CD4-positive, alpha-beta T cell treated with Interleukin-15 for 4 hours (primary cell): ENCODE measurements at places on chromosomes 3 and 15.

GRCh38 chr15:85551221-85551832 is 170.9 kb downstream of the AKAP13 start:
- DNase-seq: no peak

DNA sequence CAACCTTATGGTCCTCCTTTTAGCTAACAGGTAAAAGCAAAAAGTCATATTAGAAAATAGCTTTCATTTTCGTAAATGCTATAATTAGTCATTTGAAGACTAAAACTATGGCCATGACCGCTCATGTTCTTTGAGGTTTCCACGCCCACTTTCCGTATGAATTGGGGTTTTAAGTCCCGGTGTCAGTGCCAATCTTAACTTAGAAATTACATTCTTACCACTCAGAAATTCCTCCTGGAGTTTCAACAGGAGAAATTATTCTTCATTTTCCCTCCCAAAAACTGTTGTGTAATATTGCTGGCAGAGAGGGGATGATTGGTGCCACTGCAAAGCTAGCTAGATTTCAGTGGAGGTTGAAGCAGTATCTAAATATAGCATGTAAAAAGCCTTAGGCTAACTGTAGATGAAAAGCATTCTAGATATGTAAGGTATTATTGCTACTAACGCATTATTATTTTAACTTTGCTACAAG is 71.0 kb upstream of the MDFIC2 start:
- no peak for DNase-seq

DNA sequence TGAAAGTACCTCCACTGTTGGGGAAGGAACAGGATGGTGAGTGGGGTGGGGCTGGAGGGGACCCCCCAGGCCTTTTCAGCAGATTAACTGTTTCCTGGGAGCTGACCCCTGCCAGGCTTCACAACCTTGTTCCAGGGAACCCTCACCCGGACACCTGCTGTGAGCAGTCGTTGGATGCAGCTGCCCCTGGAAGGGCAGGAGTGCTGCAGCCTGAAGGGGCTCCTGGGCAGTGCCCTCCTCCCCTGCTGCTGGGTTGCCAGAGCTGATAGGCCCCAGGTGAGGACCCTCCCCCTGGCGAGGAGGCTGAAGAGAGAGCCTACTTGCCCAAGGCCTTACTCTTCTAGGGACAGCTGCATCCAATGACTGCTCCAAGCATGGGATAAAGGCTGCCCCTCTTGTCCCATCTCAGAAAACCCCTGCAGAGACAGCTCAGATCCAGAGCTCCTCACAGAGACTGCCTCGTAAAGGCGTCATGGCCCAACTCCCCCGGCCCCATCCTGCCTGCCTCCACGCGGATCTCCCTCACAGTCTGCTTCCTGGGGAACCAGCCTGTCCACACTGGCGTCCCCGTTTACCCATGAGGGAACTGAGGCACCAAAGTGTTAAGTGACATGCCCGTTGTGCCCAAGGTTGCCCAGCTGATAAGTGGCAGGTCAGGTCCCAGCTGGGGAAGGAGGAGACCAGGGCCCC is 193.4 kb upstream of the LINGO1 start:
- DNase-seq: no peak

DNA sequence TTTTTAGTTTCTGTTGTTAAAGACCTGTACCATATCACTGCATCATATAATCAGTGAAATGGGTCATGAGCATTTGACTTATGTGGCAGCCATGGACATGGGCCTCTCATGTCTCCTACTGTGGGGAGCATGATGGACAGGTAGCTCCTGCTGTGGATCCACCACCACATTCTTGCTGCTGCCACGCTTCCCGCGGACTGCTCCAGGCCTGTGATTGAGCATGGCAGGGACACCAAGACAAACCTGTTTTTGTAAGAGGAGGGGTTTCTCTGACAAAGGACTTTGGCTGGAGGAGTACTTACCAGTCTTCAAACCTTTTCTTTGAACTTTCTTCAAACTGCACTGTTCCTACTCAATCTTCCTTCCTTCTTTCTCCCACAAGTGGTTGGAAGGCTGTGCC is 17.9 kb upstream of the P2RY14 start:
- no peak for DNase-seq

DNA sequence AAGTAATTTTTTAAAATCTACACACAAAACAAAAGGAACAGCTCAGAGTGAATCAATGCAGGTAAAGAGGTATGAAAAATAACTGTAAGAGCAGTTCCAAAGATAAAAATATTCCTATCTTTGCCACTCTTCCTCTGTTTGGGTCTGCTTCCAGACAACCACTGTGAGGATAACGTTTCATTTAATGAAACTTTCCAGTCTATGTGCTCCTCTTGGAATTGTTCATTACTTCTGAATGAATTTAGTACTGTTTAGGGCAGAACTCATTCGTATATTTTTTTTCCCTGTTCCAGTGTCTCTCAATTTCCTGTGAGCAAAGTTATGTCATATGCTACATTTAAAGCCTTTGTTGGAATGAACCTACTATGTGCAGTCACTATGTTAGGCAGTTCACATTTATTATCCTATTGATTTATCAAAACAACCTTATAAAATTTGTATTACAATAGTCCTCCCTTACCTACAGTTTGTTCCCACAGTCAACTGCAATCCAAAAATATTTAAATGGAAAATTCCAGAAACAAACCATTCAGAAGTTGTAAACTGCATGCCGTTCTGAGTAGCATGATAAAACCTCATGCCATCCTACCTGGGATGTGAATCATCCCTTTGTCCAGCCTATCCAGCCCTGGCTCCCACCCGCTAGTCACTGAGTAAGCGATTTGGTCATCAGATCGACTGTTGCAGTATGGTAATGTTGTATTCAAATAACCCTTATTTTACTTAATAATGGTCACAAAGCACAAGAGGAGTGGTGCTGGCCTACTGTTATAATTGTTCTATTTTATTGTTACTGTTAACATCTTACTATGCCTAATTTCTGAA is 98.1 kb downstream of the TMCC1 start:
- no peak for DNase-seq

DNA sequence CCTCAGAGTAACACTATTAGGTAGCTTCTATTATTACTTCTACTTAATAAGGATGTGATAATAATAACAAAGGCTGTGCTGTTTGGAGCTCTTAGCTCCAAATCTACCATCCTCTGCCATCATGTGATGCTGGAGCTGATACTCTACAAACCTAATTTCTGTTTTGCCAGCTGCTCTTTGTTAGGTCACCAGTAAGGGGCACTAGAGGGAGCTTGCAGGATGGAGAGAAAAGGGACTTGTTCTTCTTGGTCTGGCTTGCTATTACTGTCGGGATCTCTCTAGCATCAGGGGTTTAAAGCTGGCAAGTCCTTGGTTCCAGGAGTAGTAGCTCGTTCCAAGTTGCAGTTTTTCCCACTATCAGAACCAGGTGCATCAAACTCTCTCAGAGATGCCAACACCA is 194.9 kb upstream of the KBTBD8 start:
- DNase-seq: no peak

GRCh38 chr3:32208447-32208846 is 30.0 kb upstream of the CMTM8 start:
- no peak for DNase-seq

GRCh38 chr3:122351612-122352011 is 26.6 kb downstream of the CSTA start:
- DNase-seq: no peak

DNA sequence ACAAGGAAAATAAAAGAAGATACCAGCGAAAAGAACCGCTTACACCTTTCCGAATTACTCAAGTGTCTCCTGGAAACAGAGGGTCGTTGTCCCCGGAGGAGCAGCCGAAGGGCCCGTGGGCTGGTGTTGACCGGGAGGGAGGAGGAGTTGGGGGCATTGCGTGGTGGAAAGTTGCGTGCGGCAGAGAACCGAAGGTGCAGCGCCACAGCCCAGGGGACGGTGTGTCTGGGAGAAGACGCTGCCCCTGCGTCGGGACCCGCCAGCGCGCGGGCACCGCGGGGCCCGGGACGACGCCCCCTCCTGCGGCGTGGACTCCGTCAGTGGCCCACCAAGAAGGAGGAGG is 325 bp downstream of the ALCAM start:
- DNase-seq: peak; percentile 8

GRCh38 chr3:169886671-169887070 is 16.9 kb upstream of the LRRC31 start:
- no peak for DNase-seq

DNA sequence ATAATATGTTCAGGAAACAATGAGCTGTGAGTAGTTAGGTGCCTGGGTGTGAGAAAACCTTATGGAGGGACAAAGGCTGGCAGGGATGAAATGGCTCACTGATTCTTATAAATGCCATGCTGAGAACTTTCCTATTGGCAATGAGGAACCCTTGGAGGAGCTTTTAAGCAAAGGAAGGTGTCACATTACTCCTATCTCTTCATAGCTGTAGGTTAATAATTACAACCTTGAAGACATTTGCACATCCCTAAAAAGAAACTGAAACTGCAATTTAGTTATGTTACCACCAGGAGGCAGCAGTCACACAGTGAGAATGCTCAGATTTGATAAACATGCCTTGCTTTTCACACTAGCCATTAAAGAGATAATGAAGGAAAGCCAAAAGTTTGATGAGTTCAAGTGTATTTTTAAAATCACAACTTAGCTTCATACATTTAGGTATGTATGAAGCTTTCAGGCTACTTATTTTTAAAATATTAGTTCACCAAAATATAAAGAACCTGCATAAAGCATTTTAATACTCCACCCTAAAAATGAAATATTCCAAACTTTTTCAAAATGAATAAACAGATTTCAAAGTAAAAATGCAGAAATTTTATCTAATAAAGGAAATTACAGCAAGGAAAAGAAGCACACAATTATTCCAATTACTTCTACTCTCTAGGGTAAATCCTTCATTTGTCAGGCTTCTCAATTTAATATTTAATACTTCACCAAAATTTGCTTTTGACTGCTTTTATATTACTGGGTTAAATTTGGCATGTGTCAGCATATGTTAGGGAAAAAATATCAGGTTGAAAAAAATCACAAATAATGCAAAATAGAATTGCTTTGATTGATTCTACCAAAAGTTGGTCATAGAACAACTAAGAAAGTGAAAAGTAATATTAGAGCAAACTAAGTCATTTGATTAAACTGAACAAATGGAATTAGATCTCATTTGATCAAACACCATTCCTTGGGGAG is 136.9 kb upstream of the SLC2A2 start:
- DNase-seq: peak; percentile 49

- no peak for DNase-seq
Observed at GRCh38 chr3:152474585-152474984, 205.9 kb downstream of the MBNL1 start.

DNA sequence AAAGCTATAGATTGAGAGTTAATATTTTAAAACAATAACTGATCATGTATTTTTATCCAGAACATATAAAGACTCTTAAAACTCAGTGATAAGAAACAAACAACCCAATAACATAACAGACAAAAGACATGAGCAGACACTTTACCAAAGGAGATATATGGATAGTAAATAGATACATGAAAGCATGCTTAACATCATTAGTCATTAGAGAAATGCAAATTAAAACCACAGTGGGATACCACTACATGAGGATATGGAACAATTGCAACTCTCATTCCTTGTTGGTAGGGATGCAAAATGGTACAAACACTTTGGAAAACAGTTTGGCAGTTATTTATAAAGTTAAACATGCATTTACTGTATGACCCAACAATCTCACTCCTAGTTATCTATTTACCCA is 95.0 kb downstream of the IQCH start:
- no peak for DNase-seq

DNA sequence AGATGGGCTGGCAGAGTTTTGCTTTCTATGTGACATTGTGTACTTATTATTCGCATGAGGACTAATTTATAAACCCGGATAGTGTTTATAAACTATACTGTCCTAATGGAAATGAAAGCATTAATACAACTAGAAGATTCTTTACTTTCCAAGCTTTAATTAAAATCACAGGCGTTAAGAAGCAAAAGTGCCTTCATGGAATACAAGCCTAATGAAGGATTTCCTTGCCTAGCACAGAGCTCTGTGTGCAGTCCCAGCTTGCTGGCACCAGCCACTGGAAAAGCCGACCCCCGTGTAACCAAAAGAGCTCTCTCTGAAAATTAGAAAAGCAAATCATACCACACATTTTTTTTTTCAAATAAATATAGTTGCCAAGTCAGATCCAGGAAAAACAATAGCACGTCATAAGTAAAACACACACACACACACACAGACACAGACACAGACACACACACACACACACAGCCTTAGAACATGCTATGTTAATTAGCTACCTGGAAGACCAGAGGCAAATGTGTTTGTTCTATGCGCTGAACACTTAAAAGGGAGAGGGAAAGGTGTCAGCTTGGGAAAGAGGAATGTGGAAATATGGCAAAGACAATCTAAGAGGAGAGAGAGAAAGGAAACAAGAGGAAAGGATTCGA is 1084.2 kb downstream of the TUSC7 start:
- no peak for DNase-seq
